ENCODE measurements at places on chromosomes 5 and 9.

- no peak for DNase-seq
These were observed 1550.9 kb upstream of the CDH6 start for GRCh38 chr5:29642601-29643000.

- DNase-seq, result no peak
These were observed 42.9 kb upstream of the GRIA1 start for GRCh38 chr5:153447534-153447933.

DNA sequence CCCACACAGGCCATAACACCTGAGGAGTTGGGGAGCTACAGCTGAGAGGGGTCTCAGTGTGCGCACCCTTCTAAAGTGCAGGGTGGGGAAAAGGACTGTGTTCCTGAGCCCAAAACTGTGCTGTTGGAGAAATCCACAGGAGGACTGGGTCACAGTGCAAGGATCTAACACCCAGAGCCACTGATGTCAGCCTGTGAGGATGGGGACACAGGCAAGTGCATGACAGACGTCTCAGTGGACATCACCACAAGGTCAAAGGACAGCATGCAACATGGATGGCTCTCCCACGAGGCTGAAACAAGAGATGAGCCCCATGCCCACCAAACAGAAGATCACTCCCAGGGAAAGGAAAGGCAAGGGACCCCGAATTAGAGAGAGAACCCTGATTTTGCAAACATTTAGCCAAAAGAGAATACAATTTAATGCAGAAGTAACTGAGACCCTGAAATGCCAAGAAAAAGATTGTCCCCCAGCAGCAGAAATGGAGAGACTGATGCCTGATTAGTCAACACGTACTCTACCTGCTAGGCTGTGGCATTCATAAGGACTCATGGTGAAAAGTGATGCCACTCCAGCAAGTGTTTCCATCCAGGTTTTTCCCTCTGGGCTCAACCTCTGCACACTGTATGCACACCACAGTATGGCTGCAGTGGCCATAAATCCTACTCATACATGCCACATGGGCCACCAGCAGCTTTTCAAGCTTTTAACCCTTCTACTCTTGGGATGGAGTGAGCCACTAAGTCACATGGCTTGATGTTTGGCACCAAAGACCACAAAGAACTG lies 14.2 kb downstream of the KLF9 start:
- DNase-seq, result no peak

GRCh38 chr5:134547066-134547465 lies 21.6 kb downstream of the JADE2 start:
- DNase-seq, result no peak

GRCh38 chr5:156615901-156616300 lies 234.2 kb upstream of the PPP1R2B start:
- DNase-seq, result no peak
